Fibroblast of skin of left biceps (primary cell): ENCODE measurements at places on chromosomes 4 and X.

GRCh38 chr4:77022560-77023179, 53.1 kb downstream of the CCNI start:
- DNase-seq, result no peak

DNA sequence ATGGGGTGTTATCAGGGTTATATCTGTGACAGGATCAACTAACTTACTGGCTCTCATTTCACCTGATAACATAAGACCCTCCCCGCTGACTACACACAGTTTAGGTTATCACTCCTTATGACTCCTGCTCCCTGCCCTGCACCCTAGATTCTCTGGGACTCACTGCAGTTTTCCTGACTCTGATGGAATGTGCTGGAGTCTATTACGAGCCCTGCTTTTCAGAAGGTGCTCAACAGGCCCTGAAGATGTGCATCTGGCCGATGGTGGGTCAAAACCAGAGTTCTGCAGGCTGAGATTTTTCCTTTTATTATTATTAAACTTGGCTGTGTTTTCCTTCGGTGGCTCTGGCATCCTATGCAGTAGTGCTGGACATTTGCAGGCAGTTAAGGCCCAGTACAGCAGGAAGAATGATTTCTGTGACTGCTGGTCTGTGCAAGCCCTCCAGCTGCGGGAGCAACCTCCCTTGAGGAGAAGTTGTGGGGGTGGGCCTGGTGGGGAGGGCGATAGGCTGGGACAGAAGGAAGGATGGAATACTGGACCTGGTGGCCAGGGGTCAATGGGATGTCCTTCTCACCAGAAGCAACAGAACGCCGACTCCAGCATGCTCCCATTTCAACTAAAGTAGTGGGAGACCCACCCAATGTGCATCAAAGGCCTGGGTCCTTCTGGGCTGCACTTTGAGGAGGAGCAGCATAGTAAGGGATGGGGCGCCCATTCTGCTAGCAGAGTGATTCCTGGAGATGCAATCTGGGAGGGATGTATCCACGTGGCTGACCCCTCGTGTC, 11.0 kb downstream of the SOD3 start:
- DNase-seq, result no peak

DNA sequence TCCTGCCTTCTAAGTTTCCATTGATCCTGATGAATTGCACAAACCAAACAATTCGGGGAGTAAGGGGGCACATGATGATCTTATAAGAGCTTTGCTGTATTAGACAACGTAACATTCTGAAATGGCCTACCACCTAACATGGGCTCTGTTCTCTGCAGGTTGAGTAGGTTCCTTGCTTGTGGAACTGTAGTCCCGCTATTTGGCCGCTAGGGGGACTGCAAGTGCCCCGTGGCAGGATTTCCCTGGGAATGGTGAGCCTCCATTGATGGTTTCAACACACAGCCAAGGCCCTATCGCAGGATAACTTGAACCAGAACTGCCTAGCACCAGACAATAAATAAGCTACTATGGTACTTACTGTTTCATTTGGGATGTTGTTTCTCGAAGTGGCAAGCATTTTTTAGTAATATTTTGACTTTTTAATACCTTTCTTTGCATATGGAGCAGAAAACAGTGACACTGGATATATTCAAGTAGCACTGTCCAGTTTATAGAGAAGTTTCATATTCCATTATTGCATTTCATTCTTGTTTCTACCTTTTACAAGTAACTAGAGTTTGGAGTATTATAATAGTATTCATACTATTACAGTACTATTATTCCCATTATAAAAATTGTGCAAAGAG, 11.9 kb downstream of the AR start:
- DNase-seq, result no peak

DNA sequence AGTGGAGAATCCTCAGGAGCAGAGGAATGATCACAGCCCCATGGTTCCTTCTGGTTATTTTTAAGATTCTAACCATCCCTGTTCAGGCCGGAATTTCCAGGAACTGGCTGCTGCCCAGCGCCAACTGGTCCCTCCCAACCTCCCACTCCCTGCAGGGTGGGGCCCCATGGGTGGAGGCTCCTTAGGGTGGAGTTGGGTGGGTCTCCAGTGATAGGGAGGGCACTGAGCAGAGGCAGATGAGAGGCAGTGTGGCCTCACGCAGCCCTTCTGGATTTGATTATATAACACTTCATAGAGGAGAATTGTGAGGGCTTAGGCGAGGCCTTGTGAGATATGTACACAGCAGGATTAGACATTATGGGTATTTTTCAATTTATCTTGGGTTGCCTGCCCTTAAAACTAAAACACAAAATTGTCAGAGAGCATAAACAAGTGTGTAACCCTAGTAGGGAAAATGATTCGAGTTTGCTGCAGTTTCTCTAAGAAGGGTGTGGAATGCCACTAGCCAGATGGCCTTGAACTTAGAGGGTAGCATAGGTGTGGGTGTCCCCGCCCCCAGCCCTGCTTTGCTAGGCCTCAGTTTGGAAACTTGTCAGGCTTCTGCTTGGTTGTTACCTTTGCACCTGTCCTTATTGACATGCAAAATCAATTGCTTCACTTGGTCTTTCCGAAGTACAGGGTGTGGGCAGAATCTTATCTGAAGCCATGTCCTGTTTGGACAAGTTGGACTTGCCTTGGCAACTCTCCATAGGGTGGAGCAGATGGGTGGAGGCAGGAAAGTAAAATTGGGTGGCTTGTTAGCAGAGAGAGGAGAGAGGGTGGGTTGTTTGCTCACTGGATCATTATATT, 9.4 kb downstream of the KLF3 start:
- no peak for DNase-seq

GRCh38 chr4:108287834-108288413, 119.2 kb upstream of the LEF1 start:
- no peak for DNase-seq

DNA sequence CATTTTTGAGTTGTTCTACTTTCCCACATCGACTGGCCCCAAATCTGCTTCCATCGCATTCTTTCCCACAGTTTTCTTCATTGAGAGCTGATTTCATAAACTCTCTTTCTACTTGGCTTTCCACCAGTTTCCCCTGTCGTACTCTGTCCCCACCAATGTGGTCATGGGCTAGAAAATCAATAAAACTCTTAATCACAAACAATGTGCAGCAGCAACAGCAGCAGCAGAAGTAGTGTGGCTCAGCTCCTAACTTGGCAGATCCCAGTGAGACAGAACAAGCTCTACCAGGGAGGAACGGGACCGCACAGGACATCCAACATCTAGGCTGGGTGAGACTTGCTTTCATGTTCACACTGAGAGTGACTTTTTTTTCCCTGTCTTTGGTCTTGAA, 3.1 kb upstream of the SETD7 start:
- no peak for DNase-seq

- DNase-seq, result no peak
These were observed 56.7 kb downstream of the PROM1 start for GRCh38 chr4:16027114-16027513.

GRCh38 chr4:114659386-114660008, 60.9 kb downstream of the UGT8 start:
- DNase-seq, result peak; percentile 6

GRCh38 chr4:110224142-110224541, 25.7 kb upstream of the ELOVL6 start:
- DNase-seq, result no peak

DNA sequence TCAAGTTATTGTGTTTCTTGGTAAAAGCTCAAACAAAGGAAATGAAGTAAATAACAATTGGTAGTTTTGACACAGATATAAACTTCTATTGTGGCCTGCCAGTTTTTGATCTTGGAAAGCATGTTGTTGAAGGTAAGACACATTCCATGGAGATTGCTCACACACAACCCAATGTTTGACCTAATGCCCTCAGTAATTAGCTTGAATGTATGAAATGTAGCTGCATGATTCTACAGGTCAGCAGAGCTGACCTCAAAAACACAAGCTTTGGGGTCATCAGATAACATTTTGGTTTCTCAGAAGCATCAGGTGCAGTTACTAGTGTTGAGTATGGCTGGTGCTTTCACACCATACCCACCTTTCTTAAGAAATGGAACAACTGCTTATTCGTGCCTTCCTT, 16.5 kb downstream of the GPR173 start:
- no peak for DNase-seq

GRCh38 chrX:51461053-51462044, 35.0 kb downstream of the NUDT11 start:
- DNase-seq, result no peak

DNA sequence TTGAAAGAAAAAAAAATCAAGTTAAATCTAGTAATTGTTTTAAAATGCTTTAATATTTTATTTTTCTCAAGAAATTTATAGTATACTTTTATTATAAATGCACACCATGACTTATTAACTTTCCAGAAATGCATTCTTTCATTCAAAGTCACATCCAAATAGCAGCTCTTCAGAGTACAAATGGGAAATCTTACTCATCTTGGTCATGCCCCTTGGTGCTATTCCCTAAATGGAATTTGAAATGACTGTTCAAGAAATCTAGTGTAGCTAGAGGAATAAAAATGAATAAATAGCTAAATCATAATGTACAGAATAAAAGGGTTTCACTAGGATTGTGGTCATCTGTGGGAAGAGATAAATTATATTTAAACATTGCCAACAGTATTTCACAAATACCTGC, 1139.7 kb downstream of the PCDH18 start:
- peak; percentile 9 for DNase-seq

- DNase-seq, result no peak
These were observed 1457.2 kb upstream of the PCDH7 start for GRCh38 chr4:29262986-29263385.

DNA sequence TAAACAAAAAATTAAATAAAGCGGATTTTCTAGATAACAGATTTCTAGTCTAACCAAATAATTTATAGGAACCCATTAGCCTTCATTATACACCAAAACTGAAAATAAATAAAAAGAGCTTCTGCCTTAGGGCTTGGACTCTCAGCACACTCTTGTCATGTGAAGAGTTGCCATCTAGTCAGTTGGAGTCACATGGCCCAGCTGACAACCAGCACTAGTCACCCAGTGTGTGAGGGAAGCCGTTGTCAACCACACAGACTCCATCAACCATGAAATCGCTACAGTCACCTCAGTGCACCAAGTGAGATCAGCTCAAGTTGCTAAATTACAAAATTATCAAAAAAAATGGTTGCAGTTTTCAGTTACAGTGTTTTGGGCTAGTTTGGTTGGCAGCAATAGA, 470.0 kb downstream of the GASK1B start:
- DNase-seq, result no peak

- no peak for DNase-seq
These were observed 50.4 kb upstream of the SCRG1 start for GRCh38 chr4:173449380-173449717.

GRCh38 chrX:121389976-121390714, 342.7 kb downstream of the GLUD2 start:
- DNase-seq, result peak; percentile 1

- no peak for DNase-seq
These were observed 137.4 kb upstream of the STIM2 start for GRCh38 chr4:26723216-26723615.

DNA sequence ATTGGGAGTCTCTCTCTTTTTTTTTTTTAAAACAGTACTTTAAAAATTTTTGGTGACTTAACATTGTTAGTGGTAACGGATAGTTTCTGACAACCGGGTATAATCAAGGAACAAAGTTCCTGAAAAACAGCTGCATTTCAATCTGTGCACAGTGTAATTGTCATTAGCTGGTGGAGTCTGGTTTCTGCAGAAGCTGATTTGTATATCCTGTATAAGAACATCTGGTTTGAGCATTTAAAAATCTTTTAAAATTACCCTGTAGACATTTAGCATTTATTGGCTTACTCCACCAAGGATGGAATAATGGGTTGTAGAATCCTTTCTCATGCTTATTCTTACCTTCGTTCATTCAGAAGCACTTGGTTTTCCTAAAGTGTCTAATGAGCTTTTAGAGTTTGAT, 11.2 kb downstream of the JADE1 start:
- no peak for DNase-seq

GRCh38 chr4:2484993-2485392, 16.1 kb downstream of the RNF4 start:
- DNase-seq, result no peak

DNA sequence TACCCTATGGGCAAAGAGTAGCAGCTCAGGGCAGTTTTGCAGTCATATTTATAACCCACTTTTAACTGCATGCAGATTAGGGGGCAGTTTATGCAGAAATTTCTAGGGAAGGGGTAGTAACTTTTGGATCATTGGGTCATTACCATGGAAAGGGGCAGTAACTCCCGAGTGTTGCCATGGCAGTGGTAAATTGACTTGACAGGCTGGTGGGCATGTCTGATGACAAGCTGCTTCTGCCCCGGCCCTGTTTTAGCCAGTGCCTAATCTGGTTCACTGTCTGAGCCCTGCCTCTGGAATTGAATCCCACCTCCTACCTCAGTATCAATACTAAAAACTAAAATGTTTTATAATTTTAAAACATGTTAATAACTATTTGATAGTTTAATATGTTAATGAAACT, 362.1 kb upstream of the ATOH1 start:
- DNase-seq, result no peak

GRCh38 chr4:56289934-56290333, 97.4 kb downstream of the AASDH start:
- no peak for DNase-seq
